ENCODE measurements at places on chromosomes 1 and 21. TPM values are rescaled to one million over a fixed set of nuclear protein-coding genes. Genes with fewer than 3 reads are reported as not detected.

DNA sequence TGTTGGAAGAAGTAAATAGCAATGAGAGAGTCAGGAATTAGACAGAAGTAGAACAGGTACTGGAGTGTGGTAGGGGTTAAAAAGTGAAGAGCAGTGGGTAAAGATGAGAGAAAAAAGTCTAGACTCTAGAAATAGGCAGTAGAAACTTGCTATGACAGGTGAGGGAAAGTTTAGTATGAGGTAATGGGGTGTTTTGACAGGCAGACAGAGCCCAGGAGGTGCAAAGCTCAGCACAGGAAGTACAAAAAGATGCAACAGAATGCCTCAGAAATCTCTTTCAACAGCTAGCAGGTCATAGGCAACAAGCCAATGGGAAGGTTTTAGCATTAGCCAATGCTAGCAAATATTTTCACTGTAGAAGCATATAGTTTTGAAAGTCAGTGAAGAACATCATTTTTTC lies 319.1 kb upstream of the SGIP1 start:
- no peak for DNase-seq

DNA sequence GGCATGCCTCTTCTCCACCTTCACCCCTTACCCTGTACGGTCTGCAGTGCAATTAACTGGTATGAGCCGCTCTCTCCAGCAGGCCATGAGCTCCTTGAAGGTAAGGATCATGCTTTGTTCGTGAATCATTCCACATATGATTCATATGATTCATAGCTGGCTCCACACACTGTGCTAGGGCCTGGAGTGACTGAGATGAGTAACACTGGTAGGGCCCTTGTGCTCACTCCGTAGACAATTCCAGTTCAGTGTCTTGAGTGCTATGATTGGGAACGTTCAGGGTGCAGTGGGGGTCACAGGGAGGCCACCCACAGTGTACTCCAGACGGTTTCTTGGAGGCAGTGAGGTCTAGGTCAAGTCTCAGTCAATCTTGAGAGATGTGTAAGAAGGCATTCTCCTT lies 239.8 kb downstream of the LMX1A start:
- no peak for DNase-seq

GRCh38 chr1:65420590-65421350 lies at the start of the genes LEPR and LEPROT:
TSS of gene LEPR (plus strand) at chr1:65420668. CDS start at chr1:65565566, 144,898 bp downstream.
TSS of gene LEPROT (plus strand) at chr1:65420668. CDS start at chr1:65420725, 57 bp downstream.
- no peak for DNase-seq

- DNase-seq: no peak
Observed at GRCh38 chr1:10728595-10729410, 67.6 kb downstream of the CASZ1 start.

Gene F13B
- not detected for total RNA-seq

GRCh38 chr1:64240206-64240605 lies 36.8 kb downstream of the UBE2U start:
- DNase-seq: no peak

DNA sequence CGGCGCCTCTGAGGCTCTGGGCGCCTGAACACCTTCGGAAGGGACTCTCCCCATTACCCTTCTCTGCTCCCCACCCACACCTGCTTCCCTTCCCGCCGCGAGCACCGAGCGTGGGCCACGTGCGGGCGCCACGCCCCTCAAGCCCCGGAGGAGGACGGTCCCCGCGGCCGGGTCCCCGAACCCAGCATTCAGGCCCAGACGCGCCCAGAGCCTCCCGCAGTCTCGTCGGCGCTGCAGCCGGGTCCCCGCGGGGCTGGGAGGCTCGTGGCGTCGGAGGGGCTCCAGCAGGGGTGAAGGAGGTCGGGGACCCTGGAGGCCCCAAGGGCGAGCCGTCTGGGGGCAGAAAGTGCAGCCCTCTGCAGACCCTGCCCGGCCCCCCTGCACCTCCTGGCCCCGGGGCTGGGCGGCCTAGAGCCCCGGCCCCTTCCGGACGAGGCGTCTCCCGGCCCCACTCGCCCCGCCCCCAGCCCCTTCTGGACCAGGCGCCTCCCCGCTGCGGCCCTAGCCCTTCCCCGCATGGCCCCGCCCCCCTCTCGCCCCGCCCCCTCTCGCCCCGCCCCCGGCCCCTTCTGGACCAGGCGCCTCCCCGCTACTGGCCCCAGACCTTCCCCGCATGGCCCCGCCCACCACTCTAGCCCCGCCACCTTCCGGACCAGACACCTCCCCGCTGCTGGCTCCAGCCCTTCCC lies 378 bp upstream of the SMIM1 start:
- peak; percentile 93 for DNase-seq

Measured in left cardiac atrium (tissue), 4 donors.